ENCODE measurements at places on chromosomes 5 and 9.

DNA sequence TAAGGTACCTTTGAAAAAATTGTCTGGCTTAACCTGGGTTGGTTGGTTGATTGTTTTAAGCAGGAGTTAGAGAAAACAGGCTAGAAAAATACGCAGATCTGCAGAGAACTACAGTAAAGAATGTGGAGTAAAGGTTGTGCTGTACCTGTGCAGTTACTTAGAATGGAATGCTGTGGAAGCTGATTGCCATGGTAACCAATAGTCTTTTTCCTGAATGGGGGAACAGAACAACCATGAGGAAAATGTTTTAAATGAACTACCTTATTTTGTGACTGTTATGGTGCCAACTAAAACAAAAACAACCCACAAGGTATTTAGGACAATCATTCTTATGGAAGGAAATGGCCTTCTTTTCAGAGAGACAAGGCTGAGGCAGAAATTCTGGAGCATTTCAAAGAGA lies 4.8 kb upstream of the HOMER1 start:
- DNase-seq = no peak

GRCh38 chr9:131432597-131433301 lies 38.9 kb downstream of the PRRC2B start:
- DNase-seq = no peak

GRCh38 chr9:126906091-126906490 lies 8.5 kb upstream of the RALGPS1 start:
- no peak for DNase-seq

GRCh38 chr5:91101600-91102379 lies 281.3 kb downstream of the ARRDC3 start:
- peak; percentile 59 for DNase-seq

DNA sequence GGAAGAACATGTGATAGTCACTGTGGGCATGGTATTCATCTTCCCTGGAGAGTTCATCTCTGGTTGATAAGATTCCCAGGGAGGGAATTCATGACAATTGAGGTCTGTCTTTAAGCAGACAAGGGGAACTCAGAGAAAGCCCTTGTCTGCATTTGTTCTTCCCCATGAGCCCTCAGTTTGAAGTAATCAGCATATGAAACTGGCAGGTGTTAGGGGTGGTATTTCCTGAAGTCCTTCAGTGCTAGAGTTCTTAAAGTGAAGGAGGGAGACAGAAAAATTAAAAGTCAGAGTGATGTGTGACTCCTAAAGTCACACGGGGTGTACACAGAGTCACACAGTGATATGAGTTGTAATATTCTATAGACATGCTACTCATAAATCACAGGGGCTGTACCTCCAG lies 60.6 kb upstream of the SYK start:
- DNase-seq = no peak

DNA sequence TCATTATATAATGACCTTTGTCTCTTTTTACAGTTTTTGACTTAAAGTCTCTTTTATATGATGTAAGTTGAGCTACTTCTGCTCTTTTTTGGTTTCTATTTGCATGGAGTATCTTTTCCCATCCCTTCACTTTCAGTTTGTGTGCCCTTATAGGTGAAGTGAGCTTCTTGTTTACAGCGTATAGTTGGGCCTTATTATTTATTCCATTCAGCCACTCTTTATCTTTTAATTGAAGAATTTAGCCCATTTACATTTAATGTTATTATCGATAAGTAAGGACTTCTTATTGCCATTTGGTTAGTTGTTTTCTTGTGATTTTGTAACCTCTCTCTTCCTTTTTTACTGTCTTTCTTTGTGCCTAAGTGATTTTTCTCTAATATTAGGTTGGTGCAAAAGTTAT lies 117.3 kb downstream of the ADAMTSL1 start:
- no peak for DNase-seq

DNA sequence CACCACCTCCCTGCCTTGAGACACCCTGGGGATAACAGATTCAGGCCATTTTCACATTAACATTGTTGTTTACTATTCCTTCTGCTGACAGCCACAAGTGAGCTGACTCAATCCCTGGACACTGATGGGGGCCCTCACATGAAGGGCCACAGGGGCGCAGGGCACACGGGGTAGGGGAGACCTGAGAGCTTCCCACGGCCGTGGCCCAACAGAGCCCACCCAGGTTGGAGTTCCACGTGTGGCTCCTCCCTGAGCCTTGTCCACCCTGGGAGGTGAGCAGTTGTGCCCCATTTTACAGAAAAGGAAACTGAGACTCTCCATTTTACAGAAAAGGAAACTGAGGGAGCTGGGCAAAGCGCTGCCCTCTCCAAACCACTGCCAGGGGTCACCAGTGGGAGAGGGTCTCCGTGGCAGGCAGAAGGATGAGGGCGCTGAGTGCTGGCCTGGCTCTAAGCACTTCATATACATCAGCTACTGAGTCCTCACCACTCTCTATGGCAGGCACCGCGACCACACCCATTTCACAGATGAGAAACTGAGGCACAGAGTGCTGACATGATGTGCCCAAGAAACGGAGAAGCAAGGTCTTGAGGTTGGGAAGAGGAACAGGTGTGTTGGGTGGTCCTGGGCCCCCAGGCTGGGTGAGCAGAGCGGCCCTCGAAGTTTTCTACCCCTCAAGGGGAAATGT lies 2.3 kb downstream of the NINJ1 start:
- DNase-seq = no peak

DNA sequence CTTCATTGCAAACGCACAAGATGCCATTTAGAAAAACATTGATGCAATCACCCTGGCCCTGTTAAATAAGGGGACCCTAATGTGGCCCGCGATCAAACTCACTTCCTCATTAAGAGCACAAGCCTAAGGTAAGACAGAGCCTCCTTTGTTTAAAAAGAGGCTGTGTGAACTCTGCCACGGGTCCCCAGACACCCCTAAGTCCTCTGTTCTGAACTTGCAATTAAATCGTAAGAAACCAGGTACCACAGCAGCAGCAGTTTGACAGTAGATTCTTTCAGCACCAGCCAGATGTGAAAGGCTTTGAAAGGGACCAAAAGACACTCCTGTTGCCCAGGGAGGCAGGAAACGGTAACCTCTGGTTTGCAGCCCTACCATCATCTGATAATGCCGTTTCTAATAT lies 346.3 kb downstream of the TMEM167A start:
- DNase-seq = no peak

GRCh38 chr5:109676920-109677319 lies 12.8 kb upstream of the MAN2A1 start:
- DNase-seq = no peak

GRCh38 chr9:12812710-12813109 lies 37.9 kb downstream of the LURAP1L start:
- no peak for DNase-seq

DNA sequence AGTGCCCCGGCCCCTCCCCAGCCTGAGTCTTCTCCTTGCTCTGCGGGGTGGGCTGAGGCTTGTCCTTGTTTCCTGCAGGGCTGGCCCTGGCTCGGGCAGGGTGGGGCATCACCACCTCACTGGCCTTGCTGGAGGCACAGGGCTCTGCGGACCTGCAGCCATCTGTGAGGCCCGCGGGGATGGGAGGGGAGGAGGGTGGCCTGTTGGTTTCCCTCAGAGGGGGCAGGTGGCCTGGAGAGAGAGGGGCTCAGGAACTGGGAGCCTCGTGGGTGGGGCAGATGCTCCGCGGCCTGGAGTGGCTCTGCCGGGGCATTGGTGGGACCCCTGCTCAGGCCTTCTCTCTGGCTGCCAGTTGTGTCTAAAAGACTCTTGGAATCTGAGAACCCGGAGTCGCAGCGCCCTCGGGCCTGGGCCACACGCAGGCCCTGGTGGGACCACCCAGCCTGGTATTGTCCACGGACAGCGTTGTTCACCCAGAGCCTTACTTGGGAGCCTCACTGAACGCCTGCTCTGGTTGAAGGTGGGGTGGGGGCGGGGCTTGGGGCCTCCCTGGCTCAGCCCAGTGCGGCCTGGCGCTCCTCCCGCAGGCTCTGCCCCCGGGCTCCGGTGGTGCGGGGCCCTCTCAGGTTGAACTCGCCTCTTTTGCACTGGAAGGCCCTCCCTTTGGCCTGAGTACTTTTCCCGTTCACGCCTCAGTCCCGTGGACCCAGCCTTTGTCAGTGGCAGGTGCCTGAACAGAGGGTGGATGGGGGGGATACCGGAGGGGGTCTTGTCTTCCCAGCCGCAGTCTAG lies 111.3 kb downstream of the RXRA start:
- no peak for DNase-seq

GRCh38 chr9:113645978-113646253 lies 182.4 kb downstream of the RGS3 start:
- no peak for DNase-seq

GRCh38 chr5:125409234-125409860 lies 662.9 kb upstream of the ZNF608 start:
- peak; percentile 84 for DNase-seq

DNA sequence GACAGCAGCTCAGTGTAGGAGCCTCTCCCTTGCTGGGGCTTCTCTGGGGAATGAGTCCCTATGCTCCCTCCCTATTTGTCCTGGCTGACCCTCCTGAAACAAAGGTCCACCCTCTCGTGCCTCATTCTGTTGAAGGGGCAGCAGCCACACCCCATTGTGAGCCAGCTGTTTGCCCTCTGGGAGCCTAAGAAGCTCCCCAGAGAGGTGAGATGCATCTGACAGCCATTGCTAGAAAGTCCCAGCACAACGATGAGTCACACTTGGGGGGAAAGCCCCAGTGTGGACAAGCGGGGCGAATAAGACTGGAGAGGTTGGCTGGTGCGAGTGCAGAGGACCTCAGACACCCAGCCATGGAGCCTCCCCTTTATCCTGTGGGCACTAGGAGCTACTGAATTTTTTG lies 101.4 kb downstream of the PPARGC1B start:
- no peak for DNase-seq

DNA sequence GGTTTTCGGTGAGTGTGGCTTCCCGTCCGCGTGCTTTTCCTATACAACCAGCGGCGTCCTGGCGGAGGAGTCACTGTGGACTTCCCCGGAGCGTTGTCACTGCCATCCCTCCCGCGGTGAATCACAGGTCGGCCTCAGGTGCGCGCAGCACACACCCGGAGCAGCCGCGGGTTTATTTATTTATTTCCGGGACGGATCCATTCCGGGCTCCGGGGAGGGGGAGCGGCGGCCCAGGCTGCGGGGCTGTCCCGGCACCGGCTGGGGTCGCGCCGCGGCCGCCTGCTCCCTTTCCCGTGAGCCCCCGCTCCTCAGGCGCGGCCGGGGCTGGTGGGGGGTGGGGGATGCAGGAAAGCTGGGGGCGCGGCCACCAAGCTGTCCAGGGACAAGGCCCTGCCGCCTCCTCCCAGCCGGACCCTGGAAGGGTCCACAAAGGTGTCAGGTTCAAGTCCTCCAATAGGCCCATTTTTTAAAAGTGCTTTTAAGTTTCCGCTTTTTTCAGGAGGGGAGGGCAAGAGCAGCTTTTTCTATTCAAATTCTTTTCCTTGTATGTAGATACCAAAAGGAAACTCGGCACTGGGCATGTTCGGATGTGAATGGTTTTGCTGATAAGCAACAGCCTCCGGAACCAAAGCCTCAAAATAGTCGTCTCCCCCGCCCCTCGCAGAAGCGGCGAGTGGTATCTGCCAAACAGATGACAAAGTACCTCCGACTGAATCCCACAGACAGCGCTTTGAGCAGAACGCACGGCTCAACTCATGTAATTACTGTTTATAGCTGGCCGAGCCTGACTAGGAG lies 192.5 kb downstream of the CD180 start:
- peak; percentile 85 for DNase-seq

GRCh38 chr9:93206576-93207155 lies 22.7 kb downstream of the WNK2 start:
- no peak for DNase-seq

GRCh38 chr9:123867034-123867433 lies 62.9 kb downstream of the DENND1A start:
- no peak for DNase-seq

DNA sequence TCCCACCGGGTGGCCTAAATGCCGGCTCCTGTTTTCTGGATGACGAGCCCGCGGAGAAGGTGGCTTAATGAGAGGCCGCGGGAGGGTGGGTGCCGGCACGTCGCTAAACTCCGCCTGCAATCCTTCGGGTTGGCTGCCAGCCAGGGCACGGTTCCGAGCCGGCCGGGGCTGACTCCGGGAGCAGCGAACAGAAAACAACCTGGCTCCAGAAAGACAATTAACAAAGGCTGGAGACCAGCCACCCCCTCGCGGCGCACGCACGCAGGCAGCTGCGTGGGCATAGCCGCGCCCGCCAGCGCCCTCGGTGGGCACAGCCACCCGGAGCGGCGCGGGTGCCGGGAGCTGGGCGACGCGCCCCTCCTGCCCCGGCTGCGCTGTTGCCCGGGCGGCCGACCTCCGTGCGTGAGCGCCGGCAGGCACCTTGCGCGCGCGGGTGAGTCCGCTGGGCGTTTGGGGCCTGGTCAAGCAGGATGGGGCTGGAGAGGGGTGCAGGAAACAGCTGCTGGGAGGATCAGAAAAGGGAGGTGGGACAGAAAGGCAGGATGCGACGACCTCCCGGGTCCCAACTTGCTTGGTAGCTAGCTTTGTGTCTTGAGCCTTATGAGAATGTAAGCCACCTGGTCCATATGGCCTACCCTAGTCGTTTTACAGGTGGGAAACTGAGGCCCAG lies at the start of gene ARHGEF37:
TSS of gene ARHGEF37 (plus strand) at position 307 of the 670 bp plus-strand sequence. CDS start 16,272 bp downstream, outside the sequence.
- DNase-seq = no peak

DNA sequence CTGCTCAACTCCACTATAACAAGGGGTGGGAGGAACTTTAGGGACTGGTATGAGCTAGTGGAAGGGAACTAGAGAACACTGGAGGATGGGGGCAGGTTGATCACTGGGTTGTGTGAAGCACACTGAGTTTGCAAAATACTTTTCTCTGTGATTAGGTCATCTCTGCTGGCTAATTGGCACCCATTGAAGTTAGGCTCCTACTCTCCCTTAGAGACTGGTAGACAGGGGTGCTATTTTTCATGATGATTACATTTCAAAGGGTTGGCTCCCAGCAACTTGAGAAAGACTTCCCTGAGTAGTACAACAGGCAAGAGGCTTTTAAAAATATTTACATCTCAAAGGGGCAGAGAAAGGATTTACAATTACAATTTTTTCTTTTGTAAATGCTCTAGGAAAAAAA lies 50.4 kb upstream of the MTAP start:
- DNase-seq = no peak

- no peak for DNase-seq
Observed at GRCh38 chr5:142618130-142618523, 67.8 kb downstream of the FGF1 start.

DNA sequence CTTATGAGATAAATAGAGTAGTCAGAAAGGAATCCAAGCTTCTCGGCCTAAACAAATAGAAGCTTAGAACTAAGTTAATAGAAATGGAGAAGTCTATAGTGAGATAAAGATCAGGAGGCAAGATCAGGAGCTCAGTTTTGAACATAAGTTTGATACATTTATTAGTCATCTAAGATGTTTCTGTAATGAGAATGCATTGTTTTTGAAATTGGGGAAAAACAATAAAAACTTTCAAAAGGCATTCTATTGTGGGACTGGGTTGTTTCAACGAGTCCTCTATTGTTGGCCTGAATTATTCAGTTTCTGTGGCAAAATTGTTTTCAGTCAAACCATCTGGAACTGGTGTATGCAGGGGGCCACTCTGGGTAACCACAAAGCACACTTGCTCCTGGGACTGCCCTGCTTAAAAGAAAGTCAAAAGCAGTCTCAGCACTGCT lies 181.0 kb upstream of the CLINT1 start:
- DNase-seq = no peak

DNA sequence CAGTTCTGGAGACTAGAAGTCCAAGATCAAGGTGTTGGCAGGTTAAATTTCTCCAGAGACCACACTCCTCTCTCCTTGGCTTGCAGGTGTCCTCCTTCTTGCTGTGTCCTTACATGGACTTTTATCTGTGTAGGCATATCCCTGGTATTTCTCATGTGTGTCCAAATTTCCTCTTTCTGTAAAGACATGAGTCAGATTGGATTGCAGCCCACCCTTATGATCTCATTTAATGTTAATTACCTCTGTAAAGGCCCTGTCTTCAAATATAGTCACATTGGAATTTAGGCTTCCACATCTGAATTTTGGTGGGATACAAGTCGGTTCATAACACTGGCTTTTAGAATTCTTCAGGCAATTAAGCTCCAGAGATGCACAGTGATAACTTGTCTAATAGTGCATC lies 322.2 kb upstream of the GRIA1 start:
- no peak for DNase-seq

All from left renal cortex interstitium (tissue), 4 donors.